Neural progenitor cell (in vitro differentiated cells): ENCODE measurements at places on chromosomes 1 and 21. TPM values are rescaled to one million over a fixed set of nuclear protein-coding genes. Genes with fewer than 3 reads are reported as not detected.

DNA sequence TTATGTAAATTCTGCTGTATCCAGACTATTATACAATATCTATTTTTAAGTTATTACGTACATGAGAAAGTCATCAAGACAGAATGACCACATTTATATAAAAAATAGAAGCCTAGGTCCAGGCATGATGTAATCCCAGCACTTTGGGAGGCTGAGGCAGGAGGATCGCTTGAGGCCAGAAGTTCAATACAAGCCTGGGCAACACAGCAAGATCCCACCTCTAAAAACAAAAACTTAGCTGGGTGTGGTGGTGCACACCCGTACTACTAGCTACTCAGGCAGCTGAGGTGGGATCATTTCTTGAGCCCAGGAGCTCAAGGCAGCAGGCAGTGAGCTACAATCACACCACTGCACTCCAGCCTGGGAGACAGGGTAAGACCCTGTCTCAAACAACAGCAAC lies 58.9 kb downstream of the NVL start:
- no peak for DNase-seq

DNA sequence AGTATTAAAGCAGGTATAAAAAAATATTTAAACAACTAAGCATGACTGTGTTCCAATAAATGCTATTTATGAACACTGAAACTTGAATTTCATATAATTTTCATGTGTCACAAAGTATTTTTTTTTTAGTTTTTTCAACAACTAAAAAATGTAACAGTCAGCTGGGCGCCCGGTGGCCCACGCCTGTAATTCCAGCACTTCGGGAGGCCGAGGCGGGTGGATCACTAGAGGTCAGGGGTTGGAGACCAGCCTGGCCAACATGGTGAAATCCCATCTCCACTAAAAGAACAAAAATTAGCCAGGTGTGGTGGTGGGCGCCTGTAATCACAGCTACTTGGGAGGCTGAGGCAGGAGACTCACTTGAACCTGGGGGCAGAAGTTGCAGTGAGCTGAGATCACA lies 42.4 kb downstream of the RWDD3 start:
- no peak for DNase-seq

DNA sequence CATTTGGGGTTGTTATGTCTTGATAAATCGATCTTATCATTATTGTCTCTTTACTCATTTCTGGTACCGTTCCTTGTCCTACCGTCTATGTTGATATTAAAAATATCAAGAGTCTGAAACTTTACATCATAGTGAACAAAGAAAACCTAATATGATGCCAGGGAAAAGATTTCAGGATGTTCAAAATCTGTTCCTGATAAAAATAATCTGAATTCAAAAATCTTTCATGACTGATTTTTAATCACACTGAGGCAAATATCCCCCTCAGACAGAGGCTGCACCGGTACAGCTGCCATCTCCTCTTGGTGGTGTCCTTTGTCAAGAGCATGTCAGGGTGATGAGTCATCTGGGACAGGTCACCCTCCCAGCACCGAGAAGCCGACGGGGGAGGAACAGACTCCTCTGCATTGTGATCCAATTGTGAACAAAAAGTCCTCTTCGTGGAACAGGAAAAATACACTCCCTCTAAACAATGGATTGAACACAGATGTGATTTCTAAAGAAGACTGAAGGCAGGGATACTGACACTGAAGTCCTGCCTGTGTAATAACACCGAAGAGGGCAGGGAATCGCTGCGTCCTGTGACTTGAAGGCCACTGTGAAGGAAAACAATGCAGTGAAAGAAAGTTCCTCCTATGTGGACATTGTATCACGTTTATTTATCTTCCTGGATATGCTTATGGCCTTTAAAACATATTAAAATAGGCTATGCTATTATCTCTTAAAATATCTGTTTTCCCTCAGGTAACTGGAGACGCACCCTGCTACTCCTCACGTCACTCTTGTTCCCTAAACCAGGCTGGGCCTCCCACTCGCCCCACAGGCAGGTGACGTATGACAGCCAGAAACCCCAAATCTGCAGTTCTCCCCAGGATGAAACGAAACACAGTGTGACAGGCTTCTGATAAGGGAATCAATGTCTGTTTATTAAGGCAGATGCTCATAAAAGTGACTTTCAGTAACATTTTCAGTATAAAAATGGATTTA lies 4.3 kb upstream of the SPATC1L start:
- DNase-seq: no peak

The MYOM3 gene
- total RNA-seq: 0.06 TPM in 1 of 2 replicates, not detected in the other

The EPHA10 gene
- total RNA-seq: 0.53 TPM in 1 of 2 replicates, not detected in the other

DNA sequence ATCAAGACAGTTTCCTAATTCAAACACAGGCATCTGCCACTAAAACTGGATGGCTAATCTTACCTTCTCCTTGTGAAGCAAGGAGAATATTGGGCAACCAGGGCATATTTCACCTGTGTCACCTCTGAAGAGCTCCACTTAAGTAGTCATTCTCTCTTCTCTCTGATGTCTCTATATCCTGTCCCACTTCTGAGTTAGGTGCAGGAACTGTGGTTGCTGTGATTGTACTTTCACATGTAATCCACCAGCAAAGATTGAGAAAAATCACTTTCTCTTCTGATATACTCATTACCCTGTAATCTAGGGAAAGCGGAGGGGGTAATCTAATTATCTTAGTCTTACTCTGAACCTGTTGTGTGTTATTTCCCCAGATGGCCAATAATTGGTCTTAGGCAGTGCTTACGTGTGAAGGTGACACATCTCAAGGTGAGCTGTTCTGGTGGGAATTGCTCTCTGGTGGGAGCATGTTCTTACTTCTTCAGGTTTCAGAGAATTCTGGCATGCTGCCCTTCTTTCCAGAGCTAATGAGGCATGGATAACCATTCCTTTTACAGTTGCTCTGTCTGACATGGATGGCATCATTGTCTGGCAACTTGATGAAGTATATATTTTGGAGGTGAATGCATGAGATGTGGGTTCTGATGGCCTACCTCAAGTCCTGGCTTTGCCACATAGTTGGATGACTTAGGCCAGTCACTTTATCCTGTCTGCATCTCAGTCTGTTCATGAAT lies 12.0 kb downstream of the XCL2 start:
- DNase-seq: no peak

DNA sequence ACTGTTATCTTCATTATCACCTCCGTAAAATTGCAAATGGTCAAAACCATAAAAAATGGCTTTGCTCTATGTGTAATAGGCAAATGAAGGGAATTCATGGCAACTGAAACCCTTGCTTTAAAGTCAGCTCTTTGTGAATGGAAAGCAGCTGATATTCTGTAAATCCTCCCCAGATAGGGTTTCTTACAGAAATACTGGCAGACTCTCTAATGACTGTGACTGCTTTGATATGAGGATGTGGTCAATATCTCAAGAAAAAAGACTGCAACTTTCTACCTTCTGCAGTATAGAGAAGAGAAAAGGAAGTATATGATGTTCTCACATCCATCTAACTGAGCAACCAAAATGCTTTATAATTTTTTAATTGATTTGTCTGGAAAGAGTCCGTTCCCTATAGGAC lies 193.1 kb downstream of the ST6GALNAC3 start:
- no peak for DNase-seq

The RALGPS2 gene
- 46.8 and 78.7 TPM in 2 replicates for total RNA-seq

The VWA1 gene
- total RNA-seq: 2.4 and 7.0 TPM in 2 replicates

- DNase-seq: no peak
Measured at GRCh38 chr1:9826616-9827015, 2.9 kb upstream of the CLSTN1 start.

- no peak for DNase-seq
Measured at GRCh38 chr1:37620707-37621106, 14.0 kb downstream of the RSPO1 start.

The ARID1A gene
- 43.1 and 70.6 TPM in 2 replicates for total RNA-seq

DNA sequence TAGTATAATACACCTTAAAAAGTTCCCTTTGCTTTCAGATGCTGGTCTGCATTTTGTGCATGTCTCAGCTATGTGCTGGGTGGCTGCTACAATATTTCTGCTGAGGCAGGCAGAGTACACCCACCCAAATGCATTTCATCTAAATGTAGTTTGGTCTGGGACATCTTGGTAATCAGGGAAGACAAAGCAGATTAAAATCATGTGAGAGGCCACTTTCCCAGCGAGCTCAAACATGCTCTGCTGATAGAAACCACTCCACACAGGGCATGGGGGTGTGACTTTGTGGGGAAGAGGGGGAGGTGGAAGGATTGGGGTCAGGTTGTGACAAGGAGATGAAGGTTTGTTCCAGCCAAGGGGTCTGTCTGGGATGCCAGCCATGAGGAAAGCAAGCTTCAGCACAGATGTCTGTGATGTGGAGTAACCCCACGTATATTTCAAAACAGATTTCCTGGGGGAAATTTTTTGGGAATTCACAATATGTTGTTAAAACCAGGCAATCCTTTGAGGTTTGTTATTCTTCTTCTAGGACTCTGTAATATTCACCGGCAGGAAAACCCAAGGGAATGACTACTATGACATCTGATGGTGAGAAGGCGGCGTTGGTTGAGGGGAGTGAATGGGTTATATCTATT lies 255.1 kb upstream of the FGGY start:
- no peak for DNase-seq

The KLF17 gene
- total RNA-seq: not detected in 2 replicates

The CA6 gene
- total RNA-seq: not detected in 2 replicates

The DNAJC6 gene
- 13.0 and 21.9 TPM in 2 replicates for total RNA-seq

DNA sequence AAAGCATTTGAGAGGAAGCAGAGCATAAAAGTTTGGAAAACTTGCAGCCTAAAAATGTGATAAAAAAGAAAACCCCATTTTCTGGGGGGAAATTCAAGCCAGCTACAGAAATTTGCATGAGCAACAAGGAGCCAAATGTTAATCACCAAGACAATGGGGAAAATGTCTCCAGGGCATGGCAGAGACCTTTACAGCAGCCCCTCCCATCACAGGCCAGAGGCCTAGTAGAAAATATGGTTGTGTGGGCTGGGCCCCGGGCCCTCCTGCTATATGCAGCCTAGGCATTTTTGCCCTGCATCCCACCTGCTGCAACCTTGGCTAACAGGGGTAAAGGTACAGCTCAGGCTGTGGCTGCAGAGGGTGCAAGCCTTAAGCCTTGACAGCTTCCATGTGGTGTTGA lies 299.6 kb upstream of the NCAM2 start:
- no peak for DNase-seq

- DNase-seq: no peak
Measured at GRCh38 chr21:42480736-42481135, 15.3 kb downstream of the RSPH1 start.

GRCh38 chr1:159925719-159926078 lies 392 bp upstream of the TAGLN2 start:
- no peak for DNase-seq

The THBS3 gene
- 19.3 and 30.4 TPM in 2 replicates for total RNA-seq

DNA sequence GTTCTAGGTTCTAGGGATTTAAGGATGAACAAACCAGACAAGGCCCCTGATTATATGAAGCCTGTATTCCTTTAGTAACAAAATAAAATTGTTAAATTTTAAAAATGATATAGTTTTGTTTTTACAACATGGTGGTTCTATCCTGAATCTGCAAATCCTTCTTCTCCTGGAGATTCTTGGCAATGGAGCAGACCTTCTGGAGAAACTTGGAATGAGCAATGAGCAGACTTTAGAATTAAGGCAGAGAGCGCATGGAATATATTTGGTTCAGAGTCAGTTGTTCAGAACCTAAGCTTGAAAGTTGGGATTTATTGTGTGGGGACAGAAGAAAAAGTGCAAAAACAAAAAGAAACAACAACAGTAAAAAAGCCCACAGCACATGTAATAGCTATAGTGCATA lies 381.1 kb downstream of the ADGRL2 start:
- DNase-seq: no peak

GRCh38 chr1:161013488-161014230 lies 7.3 kb downstream of the F11R start:
- no peak for DNase-seq

DNA sequence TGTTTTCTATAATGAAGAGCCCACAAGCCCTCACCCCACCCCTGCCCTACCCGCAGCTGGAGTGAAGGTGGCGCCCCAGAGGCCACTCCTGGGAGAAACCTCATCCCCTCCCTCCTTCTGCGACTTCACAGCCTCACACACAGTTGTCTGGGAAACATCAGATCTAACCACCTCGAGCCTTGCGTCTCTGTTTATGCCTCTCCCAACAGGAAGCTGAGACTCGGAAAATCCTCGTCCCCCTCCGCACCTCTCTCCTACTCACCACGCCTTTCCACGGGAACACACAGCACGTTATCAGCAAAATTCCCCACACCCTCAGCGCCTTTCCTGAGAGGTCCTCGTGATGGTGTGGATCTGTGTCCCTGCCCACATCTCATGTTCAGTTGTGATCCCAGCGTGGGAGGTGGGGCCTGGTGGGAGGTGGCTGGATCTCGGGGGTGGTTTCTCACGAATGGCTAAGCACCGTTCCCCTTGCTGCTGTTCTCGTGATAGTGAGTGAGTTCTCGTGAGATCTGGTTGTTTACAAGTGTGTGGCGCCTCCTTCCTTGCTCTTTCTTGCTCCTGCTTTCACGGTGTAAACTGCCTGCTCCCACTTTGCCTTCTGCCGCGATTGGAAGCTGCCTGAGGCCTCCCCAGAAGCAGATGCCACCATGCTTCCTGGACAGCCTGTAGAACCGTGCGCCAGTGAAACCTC lies 190.6 kb downstream of the KIF26B start:
- peak; percentile 37 for DNase-seq

GRCh38 chr1:118097622-118098348 lies 87.2 kb downstream of the SPAG17 start:
- DNase-seq: no peak

DNA sequence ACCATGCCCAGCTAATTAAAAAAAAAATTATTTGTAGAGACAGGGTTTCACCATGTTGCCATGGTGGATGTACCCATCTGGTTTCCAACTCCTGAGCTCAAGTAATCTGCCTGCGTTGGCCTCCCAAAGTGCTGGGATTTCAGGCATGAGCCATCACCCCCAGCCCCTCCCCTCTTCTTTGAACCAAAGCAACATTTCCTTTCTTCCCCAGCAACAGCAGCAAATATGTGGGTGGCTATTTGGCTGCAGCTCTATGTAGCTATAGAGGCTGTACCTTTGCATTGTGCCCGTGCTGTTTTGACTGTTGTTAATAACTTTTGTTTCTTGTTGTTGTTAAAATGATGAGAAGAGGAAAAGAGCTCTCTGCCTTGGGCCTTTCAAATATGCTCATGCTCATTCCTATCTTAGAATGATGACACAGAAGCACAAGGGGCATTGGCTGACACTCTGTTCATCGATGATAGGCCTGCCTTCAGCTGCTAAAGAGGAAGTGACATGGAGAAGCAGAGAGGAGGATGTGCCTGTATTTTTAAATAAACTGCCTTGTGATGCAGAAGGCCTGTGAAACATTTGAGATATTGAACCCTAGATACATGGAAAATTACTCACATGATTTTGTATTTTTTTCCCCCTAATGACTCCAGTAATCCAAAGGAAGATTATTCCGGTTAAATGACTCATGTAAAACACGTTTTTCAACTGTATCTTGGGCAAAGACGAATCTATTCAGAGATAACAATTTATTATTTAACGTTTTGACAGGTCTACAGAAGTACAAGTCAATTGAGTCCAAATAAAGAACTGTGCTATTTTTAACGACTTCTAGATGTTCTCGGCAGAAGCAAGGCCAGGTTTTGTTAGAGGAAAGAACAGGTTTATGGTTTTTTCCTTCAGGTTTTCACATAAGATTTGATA lies 20.5 kb upstream of the XPR1 start:
- DNase-seq: no peak

DNA sequence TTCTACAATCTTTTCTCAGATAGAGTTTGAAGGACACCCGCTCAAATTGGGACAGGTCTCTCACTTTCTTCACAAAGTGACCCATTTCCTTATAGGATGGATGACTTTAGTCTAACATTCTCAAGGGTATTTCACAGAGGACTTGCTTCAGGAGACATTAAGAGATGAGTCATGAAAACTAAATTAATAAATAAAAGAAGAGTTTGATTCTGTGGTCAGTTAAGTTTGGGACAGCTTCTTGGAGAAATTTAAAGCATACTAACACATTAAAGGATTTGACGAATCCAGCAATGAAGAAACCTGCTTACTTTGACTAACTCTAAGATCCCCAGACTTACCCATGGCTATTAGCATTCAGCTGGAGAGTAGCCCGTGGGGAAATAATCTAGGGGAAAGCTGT lies 95.6 kb upstream of the RAB3GAP2 start:
- DNase-seq: no peak
